NCI-H748 treated with DMSO at 0.1 percent for 48 hours (cell line): ENCODE measurements at places on chromosomes 2 and 18.

GRCh38 chr2:26399771-26400376, 1.8 kb upstream of the DRC1 start:
- no peak for DNase-seq

DNA sequence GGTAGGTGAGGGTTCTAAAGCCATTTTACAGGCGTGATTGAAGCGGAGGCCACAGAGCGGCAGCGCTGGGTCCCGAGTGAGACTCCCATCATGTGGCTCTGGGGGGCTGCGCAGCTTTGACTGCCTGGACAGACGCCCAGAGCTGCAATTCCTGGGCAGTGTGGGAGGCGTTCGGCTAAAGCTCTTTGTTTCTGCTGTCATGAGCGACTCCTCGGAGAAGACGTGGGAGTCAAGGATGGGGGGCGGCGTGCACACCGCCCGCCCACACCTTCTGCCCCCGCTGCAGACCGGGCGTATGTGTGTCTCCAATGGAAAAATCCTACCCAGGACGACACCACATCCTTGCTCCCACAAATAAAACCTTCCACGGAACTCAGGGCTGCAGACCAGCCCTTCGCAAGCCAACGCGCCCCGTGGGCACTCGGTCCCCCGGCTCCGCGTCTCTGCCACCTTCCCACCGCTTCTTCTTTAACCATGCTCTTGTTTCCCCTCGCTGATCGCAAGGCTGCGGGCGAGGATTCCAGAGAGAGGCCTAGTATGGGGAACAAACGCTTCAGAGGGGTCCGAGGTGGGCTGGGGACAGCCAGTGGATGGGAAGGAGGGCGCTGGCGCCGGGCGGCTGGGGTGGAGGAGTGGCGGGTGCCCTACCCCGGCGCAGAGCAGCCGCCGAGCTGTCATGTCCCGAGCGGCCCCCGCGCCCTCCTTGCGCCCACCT, 680 bp upstream of the LBH start:
- DNase-seq: no peak

GRCh38 chr2:64393383-64394010, 60.5 kb upstream of the LGALSL start:
- DNase-seq: no peak

DNA sequence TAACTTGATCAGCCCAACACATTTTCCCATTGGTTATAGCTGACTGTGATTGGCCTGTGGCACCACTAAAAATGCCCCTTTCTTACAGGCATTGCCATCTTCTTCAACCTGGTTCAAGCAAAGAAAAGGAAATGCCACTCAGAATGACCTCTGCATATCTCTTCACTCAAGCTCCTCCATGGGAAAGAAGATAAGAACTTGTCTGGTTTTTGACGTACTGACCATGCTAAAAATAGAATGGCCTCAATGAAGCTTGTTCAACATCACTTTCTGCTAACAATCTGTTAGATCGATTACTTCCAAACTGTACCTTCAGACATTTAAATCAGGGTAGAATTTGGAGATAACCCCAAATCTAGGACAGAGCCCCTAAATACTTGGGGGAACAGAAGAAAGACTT, 109.5 kb downstream of the CABYR start:
- DNase-seq: no peak

DNA sequence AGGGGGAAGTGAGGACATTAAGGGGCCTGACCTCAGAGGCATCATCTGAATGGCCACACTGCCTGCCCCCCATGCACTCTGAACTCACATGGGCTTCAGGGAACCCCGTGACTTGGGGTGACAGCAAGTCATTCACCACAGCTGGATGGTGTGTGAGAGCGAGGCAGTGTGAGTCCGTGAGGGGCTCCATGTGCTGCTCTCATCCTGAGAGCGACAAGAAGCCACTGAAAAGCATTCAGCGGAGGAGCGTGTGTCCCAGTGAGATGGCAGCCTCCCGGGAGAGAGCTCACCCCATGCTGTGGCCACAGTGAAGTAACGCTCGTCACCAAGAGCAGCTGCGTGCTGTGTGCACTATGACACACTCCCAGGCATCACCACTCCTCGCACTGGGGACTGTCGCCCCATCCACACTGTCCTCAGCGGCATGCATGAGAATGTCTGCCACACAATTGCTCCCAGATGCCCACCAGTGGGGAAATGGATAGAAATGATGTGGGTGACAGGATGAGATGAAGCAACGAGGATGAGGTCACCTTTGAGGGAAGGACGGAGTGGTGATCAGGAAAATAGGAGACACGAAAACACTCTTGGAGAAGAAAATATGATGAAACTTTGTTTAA, 213.0 kb upstream of the RAB6C start:
- no peak for DNase-seq

GRCh38 chr2:42233976-42234441, 64.9 kb downstream of the EML4 start:
- no peak for DNase-seq

- DNase-seq: no peak
Observed at GRCh38 chr2:218046238-218046637, 22.8 kb upstream of the RUFY4 start.

DNA sequence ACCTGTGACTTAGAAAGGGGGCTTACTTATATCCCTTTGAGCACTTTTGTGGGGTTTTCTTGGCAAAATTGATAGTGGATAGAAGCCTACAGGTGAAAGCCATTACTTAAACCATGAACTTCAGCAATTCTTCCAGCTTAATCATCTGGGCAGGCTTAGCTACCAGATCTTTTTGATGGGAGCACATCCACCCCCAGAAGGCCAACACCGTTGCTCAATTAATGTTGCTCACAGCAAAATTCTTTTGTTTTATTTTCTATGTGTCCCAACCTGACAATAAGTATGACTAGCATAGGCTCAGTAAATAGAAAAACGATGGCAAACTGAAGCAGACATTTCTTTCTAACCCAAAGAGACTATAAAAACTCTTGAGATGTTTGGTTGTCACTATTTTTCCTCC, 269.4 kb upstream of the TCF4 start:
- DNase-seq: no peak

- DNase-seq: no peak
Observed at GRCh38 chr2:238696331-238696730, 151.6 kb upstream of the TWIST2 start.

DNA sequence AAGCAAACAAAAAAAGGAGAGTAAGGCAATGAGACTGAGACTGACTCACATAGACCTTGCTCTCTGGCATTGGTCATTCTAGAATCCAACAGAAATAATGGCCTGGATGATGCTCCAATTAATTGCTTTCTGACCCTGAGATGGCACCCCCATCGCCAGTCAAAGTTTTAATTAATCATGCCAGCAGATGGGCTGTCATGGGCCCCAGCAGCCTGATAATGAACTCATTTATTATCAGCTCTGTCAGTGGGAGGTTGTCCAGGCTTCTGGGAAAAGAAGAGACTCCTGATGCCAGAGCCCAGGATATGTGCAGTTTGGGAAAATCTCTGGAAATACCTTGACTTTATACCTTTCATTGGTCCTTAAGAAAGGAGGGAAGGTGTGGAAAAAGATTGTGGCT, 115.2 kb downstream of the XRCC5 start:
- no peak for DNase-seq

- no peak for DNase-seq
Observed at GRCh38 chr2:4214444-4215205, 511.2 kb downstream of the DCDC2C start.

GRCh38 chr2:10912796-10913455, 1.2 kb downstream of the KCNF1 start:
- DNase-seq: no peak

- DNase-seq: no peak
Observed at GRCh38 chr2:6113786-6114185, 421.6 kb downstream of the SOX11 start.

GRCh38 chr2:147460155-147460554, 384.7 kb upstream of the ACVR2A start:
- no peak for DNase-seq

DNA sequence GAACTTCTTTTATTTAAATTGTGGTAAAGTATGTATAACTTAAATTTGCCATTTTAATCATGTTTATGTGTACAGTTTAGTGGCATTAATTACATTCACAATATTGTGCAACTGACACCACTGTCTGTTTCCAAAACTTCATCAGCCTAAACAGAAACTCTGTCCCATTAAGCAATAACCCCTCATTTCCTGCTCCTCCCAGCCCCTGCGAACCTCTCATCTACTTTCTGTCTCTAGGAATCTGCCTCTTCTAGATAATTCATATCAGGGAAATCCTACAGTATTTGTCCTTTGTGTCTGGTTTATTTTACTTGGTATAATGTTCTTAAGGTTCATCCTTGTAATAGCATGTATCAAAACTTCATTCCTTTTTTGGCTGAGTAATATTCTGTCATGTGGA, 75.1 kb downstream of the BOLA3 start:
- no peak for DNase-seq

GRCh38 chr18:3451183-3451988, 1.4 kb downstream of the TGIF1 start:
- DNase-seq: peak; percentile 24

DNA sequence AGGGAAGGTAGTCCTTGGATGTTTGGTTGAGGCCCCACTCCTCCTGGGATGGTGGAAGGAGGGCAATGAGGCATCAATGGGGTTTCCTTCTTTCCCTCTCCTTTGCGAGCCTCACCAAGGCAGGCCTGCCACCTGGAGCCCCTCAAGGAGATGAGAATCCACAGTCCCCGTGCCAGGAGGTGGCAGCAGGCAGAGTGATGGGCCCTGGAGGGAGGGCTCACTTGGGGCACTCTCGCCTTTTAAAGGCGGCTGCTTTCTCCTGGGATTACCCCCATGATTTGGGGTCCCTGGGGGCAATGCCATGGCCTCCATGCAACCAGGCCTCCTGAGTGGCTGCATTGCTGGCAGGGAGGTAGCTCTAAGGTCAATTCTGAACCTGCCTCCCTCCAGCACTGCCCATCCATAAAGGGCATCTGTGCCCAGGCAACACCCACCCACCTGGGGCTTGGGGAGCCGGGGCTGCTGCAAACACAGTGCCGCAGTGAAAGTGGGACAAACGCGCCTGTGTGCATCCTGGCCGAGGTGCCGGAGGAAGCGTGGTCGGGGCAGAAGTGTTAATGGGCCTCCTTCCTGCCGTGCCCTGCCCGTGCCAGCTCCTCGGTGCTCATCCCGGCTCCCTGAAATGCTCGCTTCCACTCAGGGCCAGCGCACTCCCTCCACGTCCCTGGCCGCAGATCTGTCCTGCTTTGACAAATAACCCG, 55.9 kb downstream of the ZFP36L2 start:
- DNase-seq: no peak

GRCh38 chr2:79437433-79438267, 75.2 kb upstream of the CTNNA2 start:
- DNase-seq: peak; percentile 18

DNA sequence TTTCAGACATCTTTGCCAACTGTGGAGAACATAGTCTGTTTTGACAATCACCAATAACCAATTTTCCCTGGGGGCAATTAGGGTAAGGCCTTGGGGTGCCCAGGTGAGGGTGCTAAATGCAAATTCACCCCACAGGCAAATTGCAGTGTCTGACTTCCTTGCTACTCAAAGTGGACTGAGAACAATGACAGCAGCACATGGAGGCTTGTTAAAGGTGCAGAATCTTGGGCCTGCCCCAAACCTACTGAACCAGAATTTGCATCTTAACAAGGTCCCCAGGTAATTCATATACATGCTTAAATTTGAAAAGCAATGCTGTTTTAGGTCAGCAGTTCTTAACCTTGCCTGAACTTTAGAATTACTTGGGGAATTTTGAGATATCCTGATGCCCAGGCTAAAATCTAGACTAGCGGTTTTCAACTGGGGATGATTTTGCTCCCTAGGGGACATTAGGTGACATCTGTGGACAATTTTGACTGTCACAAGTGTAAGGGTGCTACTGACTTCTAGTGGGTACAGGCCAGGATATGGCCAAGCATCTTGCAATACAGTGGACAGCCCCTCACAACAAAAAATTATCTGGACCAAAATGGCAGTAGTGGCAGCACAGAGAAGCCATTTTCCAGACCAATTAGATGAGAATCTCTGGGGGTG, 80.2 kb upstream of the GCFC2 start:
- no peak for DNase-seq

DNA sequence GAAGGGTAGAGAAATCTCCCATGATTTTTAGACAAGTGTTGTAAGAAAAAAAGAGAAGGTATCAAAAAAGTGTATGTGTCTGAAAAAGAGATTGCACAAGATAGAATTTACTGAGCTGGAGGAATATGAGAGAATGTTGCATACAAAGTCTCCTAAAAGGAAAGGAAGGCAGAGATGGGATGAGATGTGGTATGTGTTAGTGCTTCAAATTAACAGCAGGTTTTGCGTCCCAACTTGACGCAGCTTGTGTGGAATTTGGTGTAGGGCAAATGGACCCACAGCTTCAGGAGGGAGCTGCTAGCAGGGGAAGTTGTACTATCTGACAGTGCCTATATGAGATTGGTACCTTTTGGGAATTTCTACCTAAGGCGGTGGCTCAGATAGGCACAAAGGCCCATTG, 9.0 kb upstream of the RASGRP3 start:
- no peak for DNase-seq

GRCh38 chr2:138727956-138728355, 52.2 kb downstream of the NXPH2 start:
- no peak for DNase-seq

- no peak for DNase-seq
Observed at GRCh38 chr2:58334414-58334813, 93.3 kb upstream of the FANCL start.

GRCh38 chr2:46793423-46794416, 121.9 kb downstream of the MCFD2 start:
- no peak for DNase-seq

DNA sequence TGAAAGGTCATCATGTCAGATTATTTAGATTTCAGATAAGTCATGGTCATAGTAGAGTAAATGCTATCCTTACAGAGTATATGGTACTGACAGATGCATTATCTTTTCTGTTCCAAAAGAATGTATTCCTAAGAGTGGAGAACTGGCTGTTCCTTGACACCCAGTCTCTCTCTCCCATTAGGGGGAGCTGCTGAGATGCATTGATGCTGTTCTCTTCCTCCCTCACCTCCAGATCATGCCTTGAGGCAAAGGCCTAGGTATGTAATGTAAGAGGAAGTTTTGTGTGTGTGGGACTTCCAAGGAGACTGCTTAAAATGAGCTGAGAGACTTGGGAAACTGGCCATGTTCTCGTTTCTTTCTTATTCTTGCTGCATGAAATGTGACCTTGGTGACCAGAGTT, 979.5 kb upstream of the CELF4 start:
- no peak for DNase-seq

- no peak for DNase-seq
Observed at GRCh38 chr18:6994771-6995430, 122.7 kb downstream of the LAMA1 start.

DNA sequence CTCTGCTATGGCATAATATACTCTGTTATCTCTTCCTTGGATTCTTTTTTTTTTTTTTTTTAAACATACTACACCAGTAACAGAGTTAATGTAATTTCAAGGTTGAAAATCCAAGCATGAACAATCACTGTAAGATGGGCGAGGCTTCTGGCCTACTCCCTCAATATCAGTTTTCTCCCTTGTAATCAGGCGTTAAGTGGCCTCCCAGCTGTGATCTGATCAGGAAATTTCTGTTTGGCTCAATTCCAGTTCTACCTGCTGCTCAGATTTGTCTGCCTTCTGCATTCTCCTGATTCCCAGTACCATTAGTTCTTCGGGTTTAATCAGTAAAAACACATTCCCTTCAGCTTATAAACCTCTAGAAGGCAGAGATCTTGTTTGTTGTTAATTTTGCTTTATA, 18.6 kb downstream of the PRKD3 start:
- DNase-seq: peak; percentile 57

- DNase-seq: no peak
Observed at GRCh38 chr2:60352491-60353405, 200.7 kb downstream of the BCL11A start.

GRCh38 chr18:49874238-49874637, 60.9 kb upstream of the ACAA2 start:
- DNase-seq: no peak

- no peak for DNase-seq
Observed at GRCh38 chr18:62651276-62652056, 63.9 kb upstream of the PHLPP1 start.
